Pancreas (tissue), 10 donors: ENCODE measurements at places on chromosomes 6 and 20. TPM values are rescaled to one million over a fixed set of nuclear protein-coding genes. Genes with fewer than 3 reads are reported as not detected.

DNA sequence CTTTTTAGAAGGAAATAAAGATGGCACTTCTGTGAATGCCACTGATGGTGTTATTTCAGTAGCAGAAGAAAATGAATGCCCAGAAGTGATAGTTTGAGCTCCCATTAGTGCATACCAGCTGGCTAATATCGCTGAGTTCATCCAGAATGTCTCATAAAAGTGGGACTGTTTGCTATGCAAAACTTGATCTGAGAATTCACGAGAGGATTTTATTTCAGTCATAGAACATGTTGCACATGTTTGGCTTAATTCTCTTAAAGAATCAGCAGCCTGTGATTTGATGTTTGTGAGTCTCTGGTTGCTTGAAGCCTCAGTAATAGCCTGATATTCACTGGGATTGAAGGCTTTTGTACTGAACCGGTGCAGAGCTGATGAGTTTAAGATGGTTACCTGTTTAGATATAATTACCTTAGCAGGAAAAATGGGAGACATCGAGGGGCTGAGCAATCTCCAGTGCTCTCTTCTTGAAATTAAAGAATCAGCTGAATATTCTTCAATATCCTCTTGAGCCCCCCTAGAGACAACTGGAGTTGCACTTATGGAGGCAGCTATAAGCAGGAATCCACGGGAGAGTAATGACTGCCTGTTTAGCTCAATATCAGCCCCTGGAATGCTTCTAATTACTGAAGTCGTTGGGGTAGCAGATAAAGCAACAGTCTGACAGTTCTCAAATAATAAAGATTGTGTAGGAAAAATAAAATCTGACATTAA is 955.5 kb downstream of the PHF3 start:
- no peaks in the 10 kb centered on the region for H3K4me1 ChIP-seq
- H3K4me3 ChIP-seq: no peak overlapping the region
- no peak overlapping the region for H3K27ac ChIP-seq
- no peaks in the 10 kb centered on the region for H3K27me3 ChIP-seq
- no peaks in the 10 kb centered on the region for H3K36me3 ChIP-seq
- DNase-seq: no peak

DNA sequence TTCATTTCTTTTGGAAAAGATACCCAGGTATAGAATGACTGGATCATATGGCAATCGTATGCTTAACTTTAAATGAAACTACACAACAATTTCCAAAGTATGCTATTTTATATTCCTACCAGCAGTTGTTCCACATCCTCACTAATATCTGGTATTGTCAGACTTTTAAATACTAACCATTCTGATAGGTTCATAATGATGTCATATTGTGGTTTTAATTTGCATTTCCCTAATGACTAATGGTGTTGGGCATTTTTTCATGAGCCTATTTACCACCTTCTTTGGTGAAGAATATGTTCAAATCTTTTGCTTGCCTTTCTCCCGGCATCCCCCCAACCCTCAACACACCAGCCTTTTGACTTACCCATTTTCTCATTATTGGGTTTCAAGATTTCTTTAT is 96.2 kb upstream of the HMGN3 start:
- H3K27ac ChIP-seq: no peak overlapping the region
- H3K36me3 ChIP-seq: no peaks in the 10 kb centered on the region
- H3K27me3 ChIP-seq: no peaks in the 10 kb centered on the region
- H3K4me3 ChIP-seq: no peak overlapping the region
- no peak for DNase-seq

- no peak overlapping the region for H3K27ac ChIP-seq
- no peaks in the 10 kb centered on the region for H3K36me3 ChIP-seq
- no peak overlapping the region for H3K4me3 ChIP-seq
- H3K27me3 ChIP-seq: no peaks in the 10 kb centered on the region
Observed at GRCh38 chr6:57255451-57256169, 33.5 kb upstream of the RAB23 start.

GRCh38 chr6:30541515-30542403 is 14.5 kb downstream of the GNL1 start:
- H3K27me3 ChIP-seq: no peaks in the 10 kb centered on the region
- peak; percentile 62 for DNase-seq
- no peak overlapping the region for H3K27ac ChIP-seq
- peaks cover 7% of the 10 kb centered on the region for H3K36me3 ChIP-seq

DNA sequence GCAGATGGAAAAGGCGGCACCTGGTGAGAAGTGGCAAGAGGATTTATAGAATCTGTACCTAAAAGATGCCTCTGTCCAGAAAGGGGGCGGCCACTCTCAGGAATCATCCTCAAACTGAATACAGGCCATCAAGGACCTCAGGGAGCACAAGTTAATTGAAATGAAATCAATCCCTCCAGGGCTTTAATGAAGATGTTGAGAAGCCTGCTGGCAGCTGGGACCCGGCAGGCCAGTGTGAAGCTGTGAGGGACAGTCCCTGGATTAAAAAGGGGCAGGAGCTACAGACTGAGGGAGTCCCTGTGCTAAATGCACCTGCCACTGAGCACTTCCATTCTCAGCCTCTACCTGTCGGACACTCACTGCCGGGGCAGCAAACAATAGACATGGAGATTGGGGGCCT is 107.7 kb upstream of the GGTLC1 start:
- no peak for DNase-seq
- H3K36me3 ChIP-seq: no peaks in the 10 kb centered on the region
- H3K4me3 ChIP-seq: no peak overlapping the region
- H3K27ac ChIP-seq: peak overlapping the region; percentile 51
- H3K4me1 ChIP-seq: no peaks in the 10 kb centered on the region
- H3K27me3 ChIP-seq: no peaks in the 10 kb centered on the region

GRCh38 chr6:167736486-167737204 is 90.1 kb upstream of the AFDN start:
- no peaks in the 10 kb centered on the region for H3K27me3 ChIP-seq
- no peaks in the 10 kb centered on the region for H3K36me3 ChIP-seq
- no peaks in the 10 kb centered on the region for H3K4me1 ChIP-seq
- H3K4me3 ChIP-seq: no peak overlapping the region
- H3K27ac ChIP-seq: no peak overlapping the region
- no peak for DNase-seq

- no peaks in the 10 kb centered on the region for H3K4me1 ChIP-seq
- H3K27me3 ChIP-seq: no peaks in the 10 kb centered on the region
- no peak overlapping the region for H3K4me3 ChIP-seq
- H3K27ac ChIP-seq: no peak overlapping the region
Observed at GRCh38 chr6:111573131-111573883, 32.4 kb downstream of the TRAF3IP2 start.

GRCh38 chr6:34086558-34086957 is 59.3 kb downstream of the GRM4 start:
- H3K4me1 ChIP-seq: no peaks in the 10 kb centered on the region
- DNase-seq: no peak
- no peak overlapping the region for H3K27ac ChIP-seq
- no peak overlapping the region for H3K4me3 ChIP-seq

DNA sequence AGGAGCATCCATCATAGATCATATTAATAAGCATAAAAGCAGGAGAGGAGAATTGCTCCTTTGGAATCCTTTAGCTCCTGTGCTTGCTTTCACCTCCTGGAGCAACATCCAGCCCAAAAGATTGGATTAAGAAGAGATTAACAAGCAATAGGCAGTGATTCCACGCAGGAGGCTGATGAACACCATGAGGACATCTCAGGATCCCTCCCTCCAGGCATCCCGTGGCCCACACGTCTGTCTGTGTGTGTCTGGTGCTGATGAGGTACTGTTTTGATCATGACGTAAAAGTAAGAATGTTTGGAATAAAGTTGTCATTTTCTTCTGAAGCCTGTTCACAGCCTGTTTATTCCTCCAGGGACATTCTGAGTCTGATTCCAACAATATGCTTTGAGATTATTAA is 185.5 kb upstream of the MYLIP start:
- H3K27ac ChIP-seq: no peak overlapping the region
- no peak overlapping the region for H3K4me3 ChIP-seq
- no peaks in the 10 kb centered on the region for H3K36me3 ChIP-seq
- no peaks in the 10 kb centered on the region for H3K27me3 ChIP-seq
- no peak for DNase-seq
- H3K4me1 ChIP-seq: no peaks in the 10 kb centered on the region

Gene GSTA3
- not detected for total RNA-seq

Gene GGT7
- total RNA-seq: 13.4 TPM

Gene OR2B6
- not detected for total RNA-seq

Gene CCN6
- total RNA-seq: not detected

Gene B3GAT2
- total RNA-seq: not detected
